ENCODE measurements at places on chromosomes 4 and X.

GRCh38 chrX:11764602-11765067, 6.6 kb downstream of the MSL3 start:
- no peak for DNase-seq

- DNase-seq: peak; percentile 22
Observed at GRCh38 chr4:81137446-81137845, 77.6 kb downstream of the PRKG2 start.

DNA sequence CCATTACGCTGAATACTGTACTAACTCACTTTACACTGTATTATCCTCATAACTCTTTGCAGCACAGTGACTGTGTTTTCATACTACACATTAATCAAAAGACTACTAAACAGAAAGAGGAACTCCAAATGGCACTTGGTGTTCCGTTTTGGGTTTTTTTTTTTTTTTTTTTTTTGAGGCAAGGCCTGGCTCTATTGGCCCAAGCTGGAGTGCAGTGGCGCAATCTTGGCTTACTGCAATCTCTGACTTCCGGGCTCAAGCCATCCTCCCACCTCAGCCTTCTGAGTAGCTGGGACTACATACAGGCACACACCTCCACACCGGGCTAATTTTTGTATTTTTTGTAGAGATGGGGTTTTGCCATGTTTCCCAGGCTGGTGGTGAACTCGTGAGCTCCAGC, 10.7 kb downstream of the KLHL8 start:
- no peak for DNase-seq

- DNase-seq: no peak
Observed at GRCh38 chr4:164027805-164028204, 533.3 kb downstream of the TMA16 start.

DNA sequence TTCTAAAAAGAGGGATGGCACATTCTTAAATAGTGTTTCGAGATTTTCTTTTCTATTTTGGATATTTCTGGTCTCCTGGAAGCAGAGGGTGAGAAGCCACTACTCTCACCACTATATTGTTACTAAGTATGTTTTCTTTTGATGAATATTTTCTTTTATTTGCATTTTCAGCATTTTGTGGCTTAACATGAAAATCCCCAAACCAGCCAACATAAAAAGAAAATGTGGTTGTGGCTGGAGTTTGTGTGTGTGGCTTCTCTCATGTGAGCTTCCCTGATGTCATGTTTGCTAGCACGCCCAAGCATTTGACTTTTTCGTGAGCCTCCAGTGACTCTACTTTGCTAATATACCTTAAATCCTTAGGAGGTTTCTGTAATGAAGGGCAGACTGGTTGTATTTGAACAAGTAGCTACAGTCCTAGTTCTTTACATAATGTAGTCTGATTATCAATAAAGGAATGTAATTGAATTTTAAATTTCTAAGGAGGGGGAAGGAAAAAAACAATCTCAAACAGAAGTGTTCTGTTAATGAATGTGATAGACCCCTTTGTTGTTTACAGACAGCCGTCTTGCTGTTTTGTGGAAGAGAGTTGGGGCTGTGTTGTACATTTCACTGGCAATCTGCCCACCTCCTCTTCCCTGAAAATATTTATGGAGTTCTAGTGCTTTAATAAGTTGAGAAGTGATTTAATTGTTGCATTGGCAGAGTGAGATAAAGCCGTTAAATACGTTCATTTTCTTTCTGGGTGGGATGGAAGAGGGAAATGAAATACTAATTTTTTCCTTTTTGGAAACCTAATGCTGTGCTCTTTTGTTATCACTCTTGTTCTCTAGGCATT, 114.6 kb downstream of the ARHGAP10 start:
- DNase-seq: no peak

GRCh38 chr4:69689599-69689998, 36.6 kb upstream of the UGT2A1 start:
- peak; percentile 72 for DNase-seq
